ENCODE measurements at places on chromosomes 12 and 14.

GRCh38 chr12:80293759-80294158 lies 150.3 kb upstream of the PTPRQ start:
- DNase-seq: no peak

GRCh38 chr12:58918469-58918844 lies 1.8 kb downstream of the LRIG3 start:
- no peak for DNase-seq

DNA sequence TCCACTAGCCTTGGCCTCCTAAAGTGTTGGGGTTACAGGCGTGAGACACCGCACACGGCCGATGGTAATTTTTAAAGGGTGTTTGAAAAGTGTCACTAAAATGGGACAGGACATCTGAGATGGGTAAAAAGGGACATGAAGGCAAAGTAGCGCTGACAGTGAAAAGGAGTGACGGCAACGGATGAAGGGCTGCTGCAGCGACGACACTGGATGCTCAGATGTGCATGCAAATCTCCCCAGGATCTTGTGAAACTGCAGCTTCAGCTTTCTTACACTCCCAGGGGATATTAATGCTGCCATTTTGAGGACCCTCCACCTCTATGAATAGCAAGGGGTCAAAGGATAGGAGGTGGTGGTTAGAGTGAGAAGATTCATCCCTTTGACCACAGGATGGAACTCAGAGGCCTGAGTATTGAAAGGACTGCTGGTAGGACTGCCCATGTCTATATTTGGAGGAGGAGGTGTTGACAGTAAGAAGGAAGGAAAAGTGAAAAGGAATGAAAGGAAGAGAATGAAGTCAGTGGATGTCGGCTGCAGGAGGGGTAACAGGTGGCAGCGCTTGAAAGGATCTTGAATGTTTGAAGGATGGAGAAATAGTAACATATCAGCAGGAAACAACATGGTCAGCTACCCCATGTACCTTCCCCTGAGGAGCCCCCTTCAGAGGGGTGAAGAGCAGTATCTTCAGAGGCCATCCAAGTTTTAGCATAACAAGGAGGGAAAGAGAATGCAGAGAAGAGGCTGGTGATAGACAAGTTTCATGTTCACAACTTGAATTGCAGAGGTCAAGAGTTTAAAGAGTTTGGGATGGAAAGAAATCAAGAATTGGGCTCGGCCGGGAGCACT lies 37.1 kb downstream of the CLIP1 start:
- no peak for DNase-seq

DNA sequence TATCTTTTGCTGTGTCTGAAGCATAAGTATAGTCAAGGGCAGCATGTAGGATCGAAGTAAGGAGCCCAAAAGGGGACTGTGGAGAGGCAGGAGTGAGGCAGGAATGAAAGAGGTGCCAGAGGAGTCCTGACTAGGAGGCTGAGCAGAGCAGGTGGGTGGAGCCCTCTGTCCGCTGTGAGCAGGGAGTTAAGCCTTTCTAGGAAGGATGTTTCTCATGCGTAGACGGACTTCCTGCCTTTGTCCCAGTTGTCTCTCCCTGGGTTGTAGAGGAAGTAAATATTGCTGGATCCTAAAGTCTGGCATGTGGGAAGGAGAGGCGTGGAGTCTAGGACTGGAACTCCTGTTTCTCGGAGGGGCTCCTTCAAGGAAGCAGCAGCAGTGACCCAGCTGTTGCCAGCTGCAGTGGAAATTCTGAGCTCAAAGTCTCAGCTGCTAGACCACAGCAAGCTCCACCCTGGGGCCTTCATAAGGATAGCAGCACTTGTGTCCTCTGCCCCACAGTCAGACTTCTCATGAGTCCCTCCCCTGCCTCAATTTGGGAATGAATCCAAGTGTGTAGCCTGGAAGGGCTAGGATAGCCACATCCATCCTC lies 44.0 kb downstream of the RBMS2 start:
- DNase-seq: no peak

GRCh38 chr14:72416892-72417291 lies 477.0 kb downstream of the DPF3 start:
- no peak for DNase-seq

GRCh38 chr12:122126342-122126635 lies 47.7 kb downstream of the IL31 start:
- DNase-seq: no peak

DNA sequence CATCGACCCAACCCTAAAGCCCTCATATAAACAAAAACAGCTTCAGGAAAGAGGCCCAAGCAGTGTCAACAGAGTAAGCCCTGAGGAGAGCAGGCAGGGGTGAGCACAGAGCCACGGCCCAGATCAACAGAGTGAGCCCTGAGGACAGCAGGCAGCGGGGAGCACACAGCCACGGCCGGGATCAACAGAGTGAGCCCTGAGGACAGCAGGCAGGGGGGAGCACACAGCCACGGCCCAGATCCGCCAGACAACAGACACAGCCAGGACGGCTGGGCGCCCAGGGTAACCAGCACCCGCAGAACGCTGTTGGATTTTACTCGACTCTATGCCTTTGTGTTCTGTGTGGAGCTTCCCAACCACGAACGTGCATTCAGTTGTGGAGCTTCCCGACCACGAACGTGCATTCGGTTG lies 15.0 kb downstream of the CCDC85C start:
- no peak for DNase-seq

DNA sequence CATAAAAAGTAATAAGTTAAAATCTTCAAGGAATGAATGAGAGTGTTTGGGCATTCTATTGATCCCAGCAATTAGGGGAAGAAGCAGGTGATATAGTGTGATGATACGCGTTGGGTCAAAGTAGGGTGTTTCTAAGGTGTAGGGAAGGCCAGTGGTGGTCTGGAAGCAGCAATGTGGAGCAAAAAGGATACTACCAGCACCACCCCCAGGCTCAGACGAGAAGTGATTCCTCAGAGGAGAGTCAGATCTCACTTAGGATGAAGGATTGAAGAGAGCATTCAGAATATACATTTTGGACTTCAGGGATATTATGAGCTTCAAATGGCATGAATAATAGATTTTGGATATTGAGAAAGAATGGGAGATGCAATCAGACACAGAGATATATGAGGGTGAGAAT lies 497.6 kb downstream of the RMST start:
- DNase-seq: no peak

DNA sequence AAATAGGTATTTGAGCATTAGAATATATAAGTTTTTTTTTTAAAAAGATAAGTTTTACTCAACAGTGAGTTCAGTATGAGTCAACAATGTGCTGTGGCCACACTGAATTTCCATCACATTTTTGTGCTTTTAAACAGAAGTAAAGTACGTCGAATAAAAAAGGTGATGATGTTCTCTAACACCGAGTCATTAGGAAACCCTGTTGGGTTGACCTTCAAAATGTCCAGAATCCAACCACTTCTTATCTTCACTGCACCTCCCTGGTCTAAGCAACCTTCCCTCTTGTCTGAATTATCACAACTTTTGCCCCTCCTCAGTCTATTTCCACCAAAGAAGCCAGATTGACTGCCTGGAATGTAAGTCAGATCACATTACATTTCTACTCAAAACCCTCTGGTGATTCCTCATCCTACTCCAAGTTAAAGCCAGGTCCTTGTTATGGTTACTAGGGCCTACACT lies 43.0 kb upstream of the SYCP3 start:
- peak; percentile 14 for DNase-seq

GRCh38 chr12:2722806-2723205 lies 72.0 kb upstream of the FKBP4 start:
- no peak for DNase-seq

- no peak for DNase-seq
Observed at GRCh38 chr14:22427771-22428231, 161.2 kb downstream of the DAD1 start.

DNA sequence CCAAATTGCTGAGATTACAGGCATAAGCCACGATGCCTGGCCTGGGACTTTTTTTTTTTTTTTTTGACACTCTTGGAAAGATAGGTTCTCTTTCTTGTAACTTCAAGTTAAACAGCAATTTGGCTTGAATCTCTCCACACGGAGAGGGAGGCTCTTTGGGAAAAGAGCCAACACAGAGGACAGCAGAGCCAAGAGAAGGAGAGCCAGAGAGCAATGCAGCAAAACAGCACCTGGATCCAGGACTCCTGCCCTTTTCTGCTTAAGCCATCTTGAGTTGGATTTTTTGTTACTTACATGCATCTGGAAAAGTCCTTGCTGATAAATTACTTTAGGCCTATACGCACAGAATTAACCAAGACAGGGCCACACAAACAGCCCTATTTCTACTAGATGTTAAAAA lies 176.8 kb downstream of the APAF1 start:
- DNase-seq: no peak
